ENCODE measurements at places on chromosomes 6 and 20.

- DNase-seq, result no peak
These were observed 40.1 kb downstream of the SLC24A3 start for GRCh38 chr20:19252451-19253120.

- no peak for DNase-seq
These were observed 2.9 kb downstream of the SDC4 start for GRCh38 chr20:45345104-45345936.

- DNase-seq, result no peak
These were observed 159.4 kb upstream of the SULF2 start for GRCh38 chr20:47944682-47945081.

- DNase-seq, result no peak
These were observed 53.0 kb upstream of the SUPT3H start for GRCh38 chr6:45430590-45431202.

DNA sequence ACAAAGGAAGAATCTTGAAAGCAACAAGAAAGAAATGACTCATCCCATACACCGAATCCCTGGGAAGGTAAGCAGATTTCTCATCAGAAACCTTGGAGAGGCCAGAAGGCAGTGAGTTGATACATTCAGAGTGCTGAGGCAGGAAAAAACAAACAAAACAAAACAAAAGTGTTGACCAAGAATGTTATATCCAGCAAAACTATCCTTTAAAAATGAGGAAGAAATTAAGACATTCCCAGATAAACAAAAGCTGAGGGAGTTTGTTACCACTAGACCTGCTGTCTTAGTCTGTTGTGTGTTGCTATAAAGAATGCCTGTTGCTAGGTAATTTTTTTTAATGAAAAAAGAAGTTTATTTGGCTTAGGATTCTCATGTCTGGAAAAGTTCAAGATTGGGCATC lies 33.7 kb upstream of the PPP1R3G start:
- no peak for DNase-seq

DNA sequence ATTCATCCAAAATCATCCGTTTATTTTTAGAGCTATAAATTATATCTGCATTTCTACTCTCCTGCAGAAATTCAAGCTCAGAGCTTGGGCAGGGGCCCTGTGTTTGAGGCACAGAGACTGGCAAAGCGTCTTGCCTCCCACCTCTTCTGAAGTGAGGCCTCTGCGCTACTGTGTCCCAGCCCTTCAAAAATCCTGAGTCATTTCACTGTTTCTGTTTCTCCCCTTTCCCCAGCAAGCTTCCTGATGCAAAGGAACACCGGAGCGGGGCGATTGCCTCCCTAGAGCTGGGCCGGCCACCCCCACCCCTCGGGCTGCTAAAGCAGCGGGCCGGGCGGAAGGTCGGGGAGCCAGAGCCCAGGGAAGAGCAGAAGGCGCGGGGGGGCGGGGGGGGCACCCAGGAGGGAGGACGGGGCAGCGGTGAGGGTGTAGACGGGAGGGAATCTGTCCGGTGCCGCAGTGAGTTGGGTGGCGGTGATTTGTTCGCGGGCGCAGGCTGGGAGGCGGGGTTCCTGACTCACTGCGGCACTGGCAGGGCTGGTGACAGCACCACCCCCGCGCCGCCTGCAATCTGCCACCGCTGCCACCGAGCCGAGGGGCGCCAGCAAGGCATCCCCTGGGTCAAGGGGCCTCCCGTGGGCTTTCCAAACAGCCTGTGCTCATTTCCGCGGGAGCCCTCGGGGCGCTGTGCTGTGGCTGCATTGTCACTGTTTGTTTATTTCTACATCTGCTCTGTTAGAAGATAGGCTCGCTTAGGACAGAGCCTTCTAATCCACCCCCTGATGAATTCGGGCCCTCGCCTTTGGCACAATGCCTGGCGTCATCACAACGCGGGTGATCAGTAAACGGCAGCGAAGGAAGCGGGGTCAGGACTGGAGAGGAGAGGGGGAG lies 46.5 kb upstream of the SNAP25 start:
- no peak for DNase-seq

- DNase-seq, result no peak
These were observed 64.4 kb downstream of the SULF2 start for GRCh38 chr20:47720636-47721427.

DNA sequence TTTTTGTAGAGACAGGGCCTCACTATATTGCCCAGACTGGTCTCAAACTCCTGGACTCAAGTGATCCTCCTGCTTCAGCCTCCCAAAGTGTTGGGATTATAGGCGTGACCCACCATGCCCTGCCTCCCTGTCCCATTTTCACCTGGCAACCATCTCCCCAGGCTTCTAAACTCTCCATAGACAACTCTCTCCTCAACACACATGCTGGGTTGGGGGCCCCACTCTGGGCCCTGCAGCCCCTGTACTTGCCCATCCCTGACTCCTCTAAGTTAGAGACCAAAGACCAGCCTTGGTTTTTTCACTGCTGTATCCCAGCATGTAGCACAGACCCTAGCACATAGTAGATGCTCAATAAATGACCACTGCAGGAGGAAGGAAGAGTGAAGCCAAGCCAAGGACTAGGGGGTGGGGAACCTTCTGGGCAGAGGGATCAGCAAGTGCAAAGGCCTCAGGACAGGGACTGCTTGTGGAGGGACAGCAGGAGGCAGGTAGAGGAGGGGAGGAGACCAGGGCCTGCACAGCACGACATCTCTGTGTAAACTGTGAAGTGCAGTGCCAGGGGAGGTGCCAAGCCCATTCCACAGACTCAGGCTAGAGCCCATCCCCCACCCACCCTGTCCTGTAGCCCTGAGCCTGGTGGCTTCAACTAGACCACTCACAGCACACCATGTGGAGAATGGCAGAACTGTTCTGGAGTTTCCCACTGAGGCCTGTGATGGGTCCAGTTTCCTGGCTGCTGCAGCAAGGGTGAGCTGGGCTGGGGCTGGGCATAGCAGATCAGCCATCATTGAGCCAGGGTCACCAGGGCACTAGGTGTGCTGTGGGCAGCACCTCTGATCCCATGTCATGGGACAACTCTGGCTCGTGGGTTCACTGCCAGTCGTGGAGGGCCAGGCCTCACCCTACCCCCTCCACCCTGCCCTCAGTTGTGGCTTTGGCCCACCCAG lies 3.4 kb upstream of the SRC start:
- no peak for DNase-seq

- DNase-seq, result no peak
These were observed 14.8 kb upstream of the ADRM1 start for GRCh38 chr20:62287759-62288534.

GRCh38 chr6:109420751-109421150 lies 19.7 kb downstream of the PPIL6 start:
- no peak for DNase-seq

DNA sequence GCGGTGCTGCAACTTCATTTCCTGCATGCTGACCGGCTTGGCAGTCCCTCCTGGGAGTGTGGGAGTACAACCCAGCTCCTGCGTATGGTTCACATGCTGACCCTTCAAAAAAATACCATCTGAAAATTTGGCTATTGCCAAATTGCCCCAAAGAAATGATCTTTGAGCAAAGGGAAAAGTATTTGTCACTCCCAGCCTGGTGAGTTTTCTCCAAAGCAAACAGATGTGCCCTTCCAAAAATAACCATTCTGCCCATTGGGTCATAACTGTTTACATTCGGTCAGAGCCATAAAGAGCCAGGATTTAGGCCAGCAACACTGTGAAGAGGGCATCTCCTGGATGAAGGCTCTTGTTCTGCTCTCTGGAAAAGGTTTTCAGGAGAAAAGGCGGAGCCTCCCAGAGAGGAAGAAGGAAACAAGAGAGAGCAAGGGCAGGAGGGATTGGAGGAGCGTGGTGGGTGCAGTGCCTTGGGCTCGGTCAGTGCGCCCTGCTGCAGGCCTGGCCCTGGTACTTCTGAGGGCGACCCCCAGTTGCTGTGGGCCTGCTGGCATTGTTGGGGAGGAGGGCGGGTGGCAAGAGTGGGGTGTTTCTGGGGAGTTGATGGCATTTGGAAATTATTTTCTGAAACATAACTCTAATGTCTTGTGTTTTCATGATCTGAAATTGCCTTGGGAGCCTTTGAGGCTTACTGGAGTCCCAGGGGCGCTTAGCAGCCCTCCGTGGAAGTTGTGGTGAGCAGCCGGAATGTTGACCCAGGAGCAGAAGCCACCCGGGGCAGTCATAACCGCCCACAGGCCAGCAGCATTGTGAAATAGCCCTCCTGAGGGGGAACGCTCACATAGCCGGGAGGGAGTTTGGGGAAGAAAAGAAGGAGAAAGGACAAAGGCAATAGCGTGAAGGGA lies 248.4 kb downstream of the MYLK4 start:
- no peak for DNase-seq
